Epithelial cell of umbilical artery (primary cell): ENCODE measurements at places on chromosomes 3 and 15. TPM values are rescaled to one million over a fixed set of nuclear protein-coding genes. Genes with fewer than 3 reads are reported as not detected.

Gene CYP1A2
- not detected in 2 replicates for total RNA-seq

Gene FETUB
- total RNA-seq = not detected in 2 replicates

Gene PLA2G4D
- not detected in 2 replicates for total RNA-seq

Gene MUC20
- not detected in 2 replicates for total RNA-seq

Gene LSAMP
- under 0.01 and 0.15 TPM in 2 replicates for total RNA-seq

Gene USP50
- total RNA-seq = not detected in 2 replicates

Gene CHRNB4
- total RNA-seq = not detected in 2 replicates

Gene CLDN11
- total RNA-seq = 98.7 and 169 TPM in 2 replicates

Gene CNTN3
- total RNA-seq = 1.5 and 2.6 TPM in 2 replicates

Gene MRPL46
- 24.0 TPM in 2 replicates for total RNA-seq

Gene POLQ
- total RNA-seq = 6.2 and 8.4 TPM in 2 replicates
